ENCODE measurements at places on chromosomes 2 and 18. TPM values are rescaled to one million over a fixed set of nuclear protein-coding genes. Genes with fewer than 3 reads are reported as not detected.

- DNase-seq: no peak
These were observed 52.1 kb upstream of the ACAA2 start for GRCh38 chr18:49865401-49865800.

- DNase-seq: no peak
These were observed 124.8 kb downstream of the DTNA start for GRCh38 chr18:34834897-34835296.

- DNase-seq: no peak
These were observed 115.3 kb upstream of the SLC35G4 start for GRCh38 chr18:11494107-11494506.

DNA sequence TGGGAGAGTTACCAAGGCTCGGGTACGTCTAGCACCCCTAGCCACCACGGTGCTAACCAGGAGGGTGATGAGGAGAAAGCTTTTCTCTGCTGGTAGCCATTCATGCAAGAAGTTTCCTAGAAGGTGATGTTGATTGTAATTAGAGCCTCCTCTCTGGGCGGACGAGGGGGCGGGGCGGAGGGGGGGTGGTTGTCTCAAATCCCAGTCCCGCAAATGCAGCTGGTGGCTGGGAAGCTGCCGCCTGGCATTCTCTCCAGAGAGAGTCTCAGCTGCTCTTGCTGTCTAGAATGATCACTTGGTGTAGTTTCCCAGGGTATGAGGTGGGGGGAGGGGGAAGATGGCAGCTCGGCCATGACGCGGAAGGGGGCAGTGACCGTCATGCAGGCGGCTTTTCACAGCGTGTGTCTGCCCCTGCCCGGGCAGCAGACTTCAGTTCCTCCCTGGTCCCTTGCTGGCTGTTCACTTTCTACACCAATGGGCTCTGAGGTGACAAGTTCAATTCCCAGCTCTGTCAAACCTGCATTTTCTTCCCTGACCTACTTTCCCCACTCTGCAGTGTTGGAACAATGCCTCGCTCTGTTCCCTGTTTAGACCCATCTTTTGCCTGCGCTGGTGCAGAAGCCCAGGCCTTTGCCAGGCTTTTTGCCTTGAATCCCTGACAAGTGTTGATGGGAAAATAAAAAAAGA is 61.5 kb upstream of the KLF7 start:
- no peak for DNase-seq

RNF125 gene
- 0.13 TPM for total RNA-seq

Measured in K562 (cell line).